MG63 (cell line): ENCODE measurements at places on chromosomes 4 and X.

DNA sequence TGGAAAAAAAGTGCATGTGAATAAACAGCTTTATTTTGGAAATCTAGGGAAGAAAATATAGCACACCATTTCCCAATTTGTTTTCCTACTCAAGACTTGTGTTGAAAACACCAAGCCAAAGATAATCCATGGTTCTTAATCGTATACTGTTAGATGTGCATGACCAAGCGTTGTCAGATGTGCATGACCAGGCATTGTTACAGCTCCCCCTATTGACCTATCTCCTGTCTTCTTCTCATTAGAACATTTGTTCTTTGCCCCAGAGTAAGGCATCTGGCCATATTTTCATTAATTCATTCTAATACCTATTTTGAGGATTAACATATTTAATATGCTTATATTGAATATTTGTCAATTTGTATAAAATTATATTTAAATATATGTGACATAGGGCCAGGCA lies 14.4 kb upstream of the VCX start:
- no peak for DNase-seq

GRCh38 chr4:11069083-11069482 lies 359.6 kb downstream of the HS3ST1 start:
- no peak for DNase-seq

- DNase-seq = no peak
Measured at GRCh38 chr4:56748271-56748670, 67.2 kb upstream of the HOPX start.

DNA sequence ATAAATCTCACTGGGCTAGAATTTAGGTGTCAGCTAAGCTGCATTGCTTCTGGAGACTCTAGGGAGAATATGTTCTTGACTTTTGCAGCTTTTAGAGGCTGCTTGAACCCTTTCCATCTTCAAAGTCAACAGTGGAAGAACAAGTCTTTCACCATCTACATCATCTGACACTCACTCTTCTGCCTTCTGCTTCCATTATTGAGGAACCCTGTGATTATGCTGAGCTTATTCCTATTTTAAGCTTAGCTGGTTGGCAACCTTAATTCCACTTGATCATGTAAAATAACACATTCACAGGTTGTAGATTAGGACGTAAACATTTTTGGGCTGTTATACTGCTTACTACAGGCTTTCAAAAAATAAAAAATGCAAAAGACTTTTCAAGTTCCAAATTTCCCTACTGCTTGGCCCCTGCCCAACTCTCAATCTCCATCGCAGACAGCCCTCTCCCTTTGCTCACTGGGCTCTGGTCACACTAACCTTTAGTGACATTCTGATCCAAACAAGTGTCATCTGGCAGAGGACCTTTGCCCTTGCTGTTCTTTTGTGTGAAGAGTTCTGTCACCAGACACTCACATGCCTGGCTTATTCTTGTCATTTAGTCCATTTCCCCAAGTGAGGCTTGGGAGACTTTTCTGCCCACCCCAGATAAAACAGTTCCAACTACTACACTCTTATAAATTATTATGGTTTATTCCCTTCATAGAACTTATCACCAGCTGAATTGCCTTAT lies 1056.0 kb downstream of the STIM2 start:
- no peak for DNase-seq
